ENCODE measurements at places on chromosomes 11 and 22.

DNA sequence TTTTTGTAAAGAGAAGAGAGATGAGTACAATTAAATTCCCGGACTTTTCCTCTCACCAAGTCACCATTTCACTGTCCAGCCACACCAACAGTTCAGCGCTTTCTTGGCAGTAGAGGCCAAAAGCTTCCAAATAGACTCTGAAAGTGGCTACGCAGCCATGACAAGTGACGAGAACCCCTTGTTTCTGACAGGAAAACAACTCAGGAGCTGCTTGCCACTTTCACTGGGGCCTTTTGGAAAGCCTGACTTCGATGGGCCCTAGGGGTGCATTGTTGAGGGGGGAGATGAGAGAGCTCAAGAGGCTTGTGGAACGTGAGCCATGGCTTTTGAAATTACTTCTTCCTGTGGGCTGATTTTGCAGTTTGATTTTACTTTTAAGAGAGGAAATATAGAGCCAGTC is 422.1 kb upstream of the FAT3 start:
- peaks cover 13% of the 10 kb centered on the region for H3K4me1 ChIP-seq
- H3K36me3 ChIP-seq: no peaks in the 10 kb centered on the region
- H3K4me3 ChIP-seq: no peak overlapping the region
- no peaks in the 10 kb centered on the region for H3K27me3 ChIP-seq
- no peak for DNase-seq

- DNase-seq: no peak
- peaks cover 71% of the 10 kb centered on the region for H3K27me3 ChIP-seq
- H3K4me1 ChIP-seq: no peaks in the 10 kb centered on the region
- H3K27ac ChIP-seq: no peak overlapping the region
- no peaks in the 10 kb centered on the region for H3K36me3 ChIP-seq
These were observed 25.7 kb upstream of the HMGXB4 start for GRCh38 chr22:35231585-35232084.

DNA sequence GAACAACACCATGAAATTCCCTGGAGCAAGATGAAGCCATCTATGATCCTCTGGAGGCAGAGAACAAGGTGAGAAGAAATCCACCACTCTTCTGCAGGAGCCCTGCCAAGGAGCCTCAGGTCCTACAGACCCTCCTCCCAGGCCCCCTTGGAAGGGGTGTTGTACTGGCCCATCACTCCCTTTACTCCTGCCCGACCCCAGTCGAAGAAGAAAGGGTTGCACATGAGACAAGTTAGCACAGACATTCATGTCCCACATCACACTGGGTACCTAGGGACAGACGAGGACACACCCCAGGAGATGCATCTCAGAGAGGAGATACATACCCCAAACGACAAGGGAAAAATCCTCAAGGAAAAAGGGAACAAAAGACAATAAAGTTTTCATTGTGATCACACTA is 82.8 kb upstream of the NARS2 start:
- H3K27me3 ChIP-seq: no peaks in the 10 kb centered on the region
- DNase-seq: no peak
- H3K27ac ChIP-seq: no peak overlapping the region
- no peak overlapping the region for H3K4me3 ChIP-seq
- H3K36me3 ChIP-seq: no peaks in the 10 kb centered on the region

- no peak for DNase-seq
- H3K27ac ChIP-seq: peak overlapping the region; percentile 42
- H3K36me3 ChIP-seq: no peaks in the 10 kb centered on the region
- H3K4me3 ChIP-seq: no peak overlapping the region
These were observed 216.0 kb upstream of the ISX start for GRCh38 chr22:34849965-34850364.

DNA sequence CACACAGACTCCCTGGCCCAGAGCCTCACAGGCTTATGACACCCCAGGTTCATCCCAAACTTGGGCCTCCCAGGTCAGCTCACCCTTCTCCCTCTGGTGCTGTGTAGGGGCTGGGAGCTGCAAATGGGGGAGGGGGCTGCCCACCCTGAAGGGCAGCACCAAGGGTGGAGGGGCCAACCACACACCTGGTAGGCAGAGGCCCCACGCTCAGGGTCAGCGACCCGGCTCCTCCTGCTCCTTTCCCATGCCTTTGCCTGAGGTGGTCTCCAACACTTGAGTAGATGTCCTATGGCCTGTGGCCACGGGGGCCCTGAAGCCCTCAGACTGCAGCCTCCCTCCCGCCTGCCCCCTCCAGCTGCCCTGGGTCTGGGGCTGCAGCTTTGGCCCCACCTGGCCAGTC is 3.4 kb downstream of the DGCR6 start:
- H3K4me3 ChIP-seq: no peak overlapping the region
- DNase-seq: peak; percentile 38
- no peaks in the 10 kb centered on the region for H3K27me3 ChIP-seq

DNA sequence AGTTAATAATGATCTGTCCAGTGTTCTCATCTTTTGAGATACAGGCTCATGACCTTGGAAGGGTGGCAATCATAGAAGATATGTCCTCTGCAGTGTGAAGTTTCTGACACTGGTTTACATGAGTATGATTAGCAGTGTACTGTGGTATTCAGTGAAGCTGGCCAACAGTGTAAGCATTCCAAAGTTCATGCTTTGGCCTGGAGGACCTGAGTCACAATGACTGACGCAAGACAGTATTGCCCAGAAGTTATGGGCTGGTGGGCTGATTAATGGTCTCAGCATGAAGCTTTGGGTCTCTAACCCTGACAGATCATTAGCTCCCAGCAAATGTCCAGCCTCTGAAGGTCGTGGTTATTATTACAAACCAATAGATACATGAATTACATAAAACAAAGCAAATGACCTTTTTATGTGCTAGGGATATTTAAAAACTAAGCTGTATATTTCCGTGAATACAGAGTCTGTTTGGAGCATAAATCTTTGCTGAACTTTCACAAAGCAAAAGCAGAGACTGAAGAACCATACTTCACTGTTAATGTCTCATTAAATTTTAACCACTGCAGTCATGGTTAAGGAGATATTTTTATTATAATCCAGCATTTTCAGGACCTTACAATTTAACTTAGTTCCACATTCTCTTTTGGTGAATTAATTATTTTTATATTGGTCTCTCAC is 28.3 kb upstream of the USP47 start:
- no peak overlapping the region for H3K4me3 ChIP-seq
- no peaks in the 10 kb centered on the region for H3K27me3 ChIP-seq
- no peak for DNase-seq
- peaks cover 23% of the 10 kb centered on the region for H3K4me1 ChIP-seq
- H3K27ac ChIP-seq: peak overlapping the region; percentile 92

GRCh38 chr22:38756711-38757463 is 1.1 kb upstream of the SUN2 start:
- H3K36me3 ChIP-seq: peaks cover 5% of the 10 kb centered on the region
- no peak for DNase-seq
- peaks cover 35% of the 10 kb centered on the region for H3K4me1 ChIP-seq
- H3K4me3 ChIP-seq: peak overlapping the region; percentile 63
- H3K27ac ChIP-seq: peak overlapping the region; percentile 17

GRCh38 chr22:25697181-25697664 is 44.8 kb upstream of the MYO18B start:
- H3K36me3 ChIP-seq: peaks cover 2% of the 10 kb centered on the region
- no peak overlapping the region for H3K27ac ChIP-seq
- no peak overlapping the region for H3K4me3 ChIP-seq

GRCh38 chr22:17260950-17261349 is 41.7 kb upstream of the ADA2 start:
- peaks cover 30% of the 10 kb centered on the region for H3K4me1 ChIP-seq
- no peak for DNase-seq
- H3K27ac ChIP-seq: no peak overlapping the region
- no peak overlapping the region for H3K4me3 ChIP-seq
- H3K27me3 ChIP-seq: peaks cover 2% of the 10 kb centered on the region

- peaks cover 1% of the 10 kb centered on the region for H3K36me3 ChIP-seq
- peaks cover 11% of the 10 kb centered on the region for H3K27me3 ChIP-seq
- no peak for DNase-seq
- peaks cover 16% of the 10 kb centered on the region for H3K4me1 ChIP-seq
These were observed 29.7 kb upstream of the SORL1-AS1 start for GRCh38 chr11:121482231-121483129.
